ENCODE measurements at places on chromosomes 4 and X.

DNA sequence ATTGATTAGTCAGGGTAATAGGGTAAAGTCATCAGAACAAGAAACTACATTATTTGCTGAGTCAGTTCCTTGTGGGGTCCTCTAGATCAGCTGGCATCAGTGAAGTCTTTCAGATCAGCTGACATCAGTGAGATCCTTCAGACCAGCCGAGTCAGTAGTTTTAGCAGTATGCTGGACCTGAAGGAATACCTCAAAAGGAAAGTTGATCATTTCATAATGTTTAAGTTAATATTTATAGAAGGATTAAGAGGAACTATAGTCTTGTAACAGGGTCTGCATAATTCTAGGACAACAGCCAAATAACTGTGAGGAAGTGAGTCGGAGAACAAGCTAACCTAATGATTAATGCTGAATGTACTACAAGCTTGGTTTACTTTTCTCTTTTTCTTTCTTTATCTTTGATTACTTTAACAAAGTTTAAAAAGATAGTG lies 958 bp upstream of the UGT2B7 start:
- DNase-seq = no peak

GRCh38 chr4:126264839-126265238 lies 950.1 kb downstream of the FAT4 start:
- DNase-seq = no peak

- no peak for DNase-seq
These were observed 87.8 kb downstream of the PLAC1 start for GRCh38 chrX:134570509-134570846.

GRCh38 chr4:1091561-1091995 lies 21.8 kb downstream of the RNF212 start:
- DNase-seq = no peak

GRCh38 chr4:168063031-168063430 lies 29.3 kb upstream of the ANXA10 start:
- DNase-seq = no peak

DNA sequence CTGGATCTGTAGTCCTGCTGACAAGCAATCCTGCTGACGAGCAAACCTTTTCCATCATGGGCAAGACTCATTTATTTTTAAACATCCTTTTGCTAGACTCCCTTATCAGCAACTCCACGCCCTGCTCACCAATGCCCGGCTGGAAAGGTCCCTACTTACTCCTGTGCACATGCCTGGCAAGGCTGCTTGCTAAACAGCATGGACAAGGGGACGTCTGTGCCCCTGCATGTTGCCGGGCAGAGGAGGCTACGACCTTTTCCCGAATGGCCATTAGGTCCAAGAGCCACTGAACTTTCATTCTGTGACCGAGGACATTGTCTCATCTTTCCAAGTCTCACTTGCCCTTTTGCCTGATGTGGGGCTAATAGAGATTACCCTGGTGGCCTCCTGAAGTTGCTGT lies 98.6 kb downstream of the MGST2 start:
- DNase-seq = no peak

GRCh38 chr4:82367438-82368097 lies 6.2 kb downstream of the HNRNPD start:
- DNase-seq = no peak

DNA sequence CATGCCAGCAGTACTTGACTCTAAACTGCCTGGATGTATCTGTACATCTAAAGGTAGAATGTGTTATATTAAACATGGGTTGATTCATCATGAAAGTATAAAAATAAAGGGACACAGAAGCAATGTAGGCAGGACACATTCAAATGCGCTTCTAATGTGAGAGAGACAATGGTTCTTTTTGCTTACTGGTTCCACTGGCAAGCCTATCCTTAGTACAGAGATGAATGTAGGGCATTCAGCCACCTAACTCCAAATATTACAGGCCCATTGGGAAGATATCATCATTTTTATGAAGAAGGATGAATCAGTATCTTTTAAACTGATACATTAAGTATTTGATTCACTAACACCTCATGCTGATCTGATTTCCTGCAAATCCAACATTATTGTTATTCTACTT lies 18.0 kb downstream of the CDKL2 start:
- no peak for DNase-seq

- DNase-seq = no peak
These were observed 5.0 kb downstream of the GPC3 start for GRCh38 chrX:133980406-133980805.

DNA sequence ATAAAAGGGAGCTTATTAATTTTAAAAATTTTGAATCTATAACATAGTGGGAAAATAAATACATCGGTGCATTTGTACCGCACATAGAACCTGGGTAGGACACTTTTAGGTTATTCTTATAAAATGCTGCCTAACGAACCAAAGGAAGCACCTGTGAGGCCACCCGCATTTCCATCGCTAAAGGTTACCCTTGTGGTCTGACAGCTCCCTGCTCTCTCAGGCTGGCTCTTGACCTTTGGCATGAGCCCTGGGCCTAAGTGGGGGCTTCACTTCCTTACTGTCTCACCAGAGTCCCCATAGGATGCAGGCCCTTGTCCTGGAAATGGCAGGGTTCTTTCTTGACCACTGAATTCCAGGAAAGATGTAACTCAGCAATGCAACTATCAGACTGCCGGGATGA lies 46.0 kb downstream of the HADH start:
- no peak for DNase-seq

GRCh38 chr4:44326741-44327140 lies 121.9 kb downstream of the KCTD8 start:
- DNase-seq = no peak

GRCh38 chrX:567891-568290 lies 62.7 kb upstream of the SHOX start:
- no peak for DNase-seq

DNA sequence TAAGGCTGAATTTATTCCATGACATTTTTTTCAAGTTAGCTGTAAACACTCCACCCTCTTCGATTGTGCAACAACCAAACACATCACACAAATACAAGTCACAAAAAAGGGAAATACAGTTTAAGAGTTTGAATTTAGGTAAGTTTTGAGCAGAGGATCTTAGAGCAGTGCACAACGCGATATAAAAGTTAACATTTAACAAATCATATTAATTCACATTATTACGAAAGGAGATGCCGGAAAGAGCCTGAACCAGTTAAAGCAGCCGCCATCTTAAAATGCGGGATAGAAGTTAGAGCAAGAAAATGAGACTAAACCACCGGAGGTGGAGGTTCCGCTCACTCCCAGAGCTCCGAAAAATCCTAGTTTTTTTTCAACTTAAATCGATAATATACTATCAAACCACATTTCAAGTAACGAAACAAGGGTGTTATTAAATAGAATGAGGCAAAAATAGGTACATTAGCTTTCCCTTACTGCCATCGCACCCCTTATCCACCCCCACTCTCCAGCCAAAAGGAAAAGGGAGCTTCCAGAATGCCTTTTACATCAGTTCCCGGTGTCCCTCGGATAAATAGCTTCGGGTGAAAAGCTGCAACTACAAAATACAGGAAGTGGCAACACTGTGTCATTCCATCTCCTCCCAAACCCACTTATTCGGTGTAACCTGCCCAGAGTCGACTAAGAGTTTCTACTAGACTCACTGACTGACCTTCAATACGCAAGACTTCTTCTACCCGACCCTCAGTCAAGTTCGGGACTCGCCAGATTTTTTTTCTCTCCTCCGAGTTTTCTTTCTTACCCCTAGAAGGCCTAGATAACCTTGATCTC lies 1.9 kb downstream of the UBE2D3 start:
- DNase-seq = peak; percentile 6

DNA sequence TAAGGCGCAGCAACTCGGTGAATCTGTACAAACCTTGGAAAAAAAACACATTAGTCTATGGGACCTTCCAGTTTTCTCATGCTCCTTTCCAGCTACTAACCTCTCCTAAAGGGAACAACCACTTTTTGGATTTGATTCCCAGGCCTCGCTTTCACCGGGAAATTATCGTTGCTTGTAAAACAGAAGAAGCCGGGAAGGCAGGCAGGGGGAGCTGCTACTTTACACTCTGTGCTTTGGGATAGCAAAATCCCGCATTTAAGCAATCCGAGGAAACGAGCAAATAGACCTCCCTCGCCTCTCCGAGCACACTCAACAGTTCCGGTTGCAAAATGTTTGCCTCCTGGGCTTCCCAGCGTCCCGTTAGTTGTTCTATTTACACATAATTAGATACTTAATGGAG lies 1.2 kb downstream of the CD38 start:
- peak; percentile 13 for DNase-seq

- DNase-seq = no peak
These were observed 41.3 kb upstream of the CCKAR start for GRCh38 chr4:26531491-26532116.

GRCh38 chr4:21535898-21536297 lies 412.7 kb downstream of the KCNIP4 start:
- no peak for DNase-seq

DNA sequence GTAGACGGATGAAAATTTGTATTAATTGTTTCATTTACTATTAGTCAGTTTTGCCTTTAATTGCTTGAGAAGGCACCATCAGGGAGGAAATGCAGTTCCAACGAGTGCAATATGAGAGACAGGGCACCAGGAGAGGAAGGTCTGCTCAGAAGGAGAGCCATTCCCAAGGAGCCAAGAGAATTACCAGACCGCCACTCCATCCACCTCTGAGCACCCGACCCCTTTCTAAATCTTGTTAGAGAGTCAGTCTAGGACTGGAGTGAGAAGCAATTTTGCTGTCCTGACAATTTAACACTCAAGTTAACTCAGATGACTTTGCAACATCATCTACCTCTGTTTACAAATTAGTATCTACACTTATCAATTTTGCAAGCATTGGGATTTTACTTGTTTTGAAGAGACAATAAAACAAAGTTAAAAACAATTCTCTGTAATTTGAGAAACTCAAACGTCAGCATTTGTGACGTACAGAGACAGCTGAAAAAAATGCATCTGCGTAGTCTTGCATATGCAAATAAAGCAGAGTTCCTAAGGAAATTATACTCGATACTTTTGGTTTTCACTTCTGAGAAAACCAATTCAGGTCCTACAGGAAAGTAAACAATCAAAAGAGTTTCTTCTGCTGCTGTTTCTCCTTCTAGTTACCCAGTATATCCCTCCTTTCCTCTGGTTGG lies 1704.7 kb upstream of the TENM3 start:
- DNase-seq = no peak

- DNase-seq = peak; percentile 36
These were observed at the start of gene CXCL6 for GRCh38 chr4:73836373-73837279. Gene CXCL6 (plus strand): TSS chr4:73836678. CDS start chr4:73836751, 73 bp downstream.

DNA sequence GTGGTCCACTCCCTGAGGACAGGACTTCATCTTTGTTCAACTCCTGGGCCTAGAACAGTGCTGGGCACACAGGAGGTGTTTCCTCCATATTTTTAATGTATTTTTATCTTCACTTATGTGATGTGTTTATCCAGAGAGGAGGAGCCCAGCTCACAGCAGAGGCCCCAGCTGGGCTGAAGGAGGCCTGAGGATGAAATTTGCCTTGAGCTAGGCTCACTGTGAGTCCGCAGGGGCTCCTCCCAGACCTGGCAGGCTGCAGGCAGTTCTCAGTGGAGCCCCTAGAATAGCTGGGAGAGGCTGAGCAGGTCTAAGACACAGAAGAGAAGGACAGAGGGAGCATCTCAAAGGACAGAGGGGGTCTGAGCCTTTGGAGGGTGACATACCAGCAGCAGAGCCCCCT lies 26.8 kb downstream of the C4orf50 start:
- DNase-seq = no peak

- peak; percentile 60 for DNase-seq
These were observed 64.6 kb downstream of the ANAPC4 start for GRCh38 chr4:25441519-25442117.

GRCh38 chr4:687048-687970 lies 1.6 kb downstream of the SLC49A3 start:
- DNase-seq = no peak

GRCh38 chr4:54227256-54228055 lies 1.6 kb upstream of the PDGFRA start:
- DNase-seq = peak; percentile 53

DNA sequence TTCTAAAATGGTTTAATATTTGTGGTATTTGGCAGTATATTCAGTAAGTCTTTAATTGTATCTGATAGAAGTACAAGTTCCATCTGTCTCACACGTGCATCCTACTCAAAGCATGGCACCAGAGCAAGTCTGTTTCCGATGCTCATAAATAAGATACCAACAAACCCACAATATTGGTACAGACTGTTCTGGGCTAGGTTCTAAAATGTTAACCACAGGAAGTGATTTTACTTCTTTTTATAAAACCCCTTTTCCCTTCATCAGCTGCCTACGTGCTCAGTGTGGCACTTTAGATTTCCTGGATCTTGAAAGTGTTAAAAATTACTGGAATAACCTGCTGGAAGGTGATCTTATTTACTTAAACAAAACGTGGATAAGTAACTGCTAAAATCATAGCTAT lies 165.1 kb downstream of the CFAP299 start:
- no peak for DNase-seq

DNA sequence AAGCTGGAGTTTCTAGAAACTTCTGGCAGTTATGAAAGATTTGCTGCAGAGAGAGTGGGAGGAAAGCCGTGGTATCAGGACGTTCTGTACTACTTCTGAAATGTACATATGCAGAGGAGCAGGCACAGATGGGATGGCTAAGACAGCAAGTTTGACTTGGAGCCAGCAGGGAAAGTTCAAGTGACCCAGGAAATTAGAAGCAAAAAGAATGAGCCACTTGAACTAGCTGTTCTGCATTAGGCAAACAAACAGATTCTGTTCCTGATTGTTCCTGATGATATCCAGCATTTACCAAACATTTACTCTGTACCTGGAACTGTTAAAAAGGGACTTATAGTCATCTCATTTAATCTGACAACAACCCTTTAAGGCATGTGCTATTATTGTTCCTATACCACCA lies 41.4 kb upstream of the CXCL13 start:
- DNase-seq = no peak

DNA sequence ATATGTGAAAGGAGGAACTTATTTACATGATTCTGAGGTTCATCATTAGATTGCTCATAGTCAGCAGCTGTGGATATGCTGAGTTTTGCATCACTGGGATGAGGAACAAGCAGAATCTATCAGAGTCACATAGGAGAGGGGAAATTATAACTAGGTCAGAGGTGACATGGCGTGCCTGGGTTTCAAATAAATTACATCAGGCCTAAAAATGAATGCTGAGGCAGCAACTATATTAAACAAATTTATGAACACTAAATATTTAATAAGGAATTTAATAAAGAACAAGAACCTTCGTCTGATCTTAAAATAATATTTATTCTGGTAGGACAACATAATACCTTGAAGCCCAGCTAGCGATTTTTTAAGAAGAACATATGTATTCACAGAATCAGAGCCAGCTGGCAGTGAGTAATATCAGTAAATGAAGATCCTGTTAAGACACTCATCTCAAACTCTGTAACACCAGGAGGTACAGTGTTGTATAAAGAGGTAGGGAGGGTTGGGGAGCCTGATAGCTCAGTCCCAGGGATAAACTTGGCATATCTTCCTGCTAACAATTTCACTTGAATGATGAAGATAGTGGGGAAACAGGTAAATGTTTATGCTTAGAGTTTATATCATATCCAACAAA lies 60.9 kb upstream of the HS3ST1 start:
- no peak for DNase-seq

DNA sequence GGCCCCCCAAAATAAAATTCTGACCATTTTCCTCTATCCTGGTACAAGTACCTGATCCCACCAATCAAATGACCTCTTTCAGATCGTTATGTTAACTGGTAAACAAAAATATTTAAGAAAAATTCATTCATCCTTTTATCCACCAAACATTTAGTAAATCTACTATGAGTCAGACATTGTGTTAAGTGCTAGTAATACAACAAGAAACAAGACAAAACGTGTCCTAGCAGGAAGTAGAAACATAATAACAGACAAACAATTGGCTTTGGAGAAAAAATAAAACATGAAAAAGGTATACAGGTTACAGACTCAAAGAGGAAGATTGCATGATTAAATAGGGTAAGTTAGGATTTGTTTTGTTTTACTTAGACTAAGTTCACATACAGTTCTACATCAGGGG lies 43.7 kb downstream of the ANTXR2 start:
- no peak for DNase-seq

Measured in neural crest cell (in vitro differentiated cells).